Suprapubic skin (tissue), 4 donors: ENCODE measurements at places on chromosomes 3 and 15.
A peak's percentile ranks its signal among the peaks of the same experiment; 100 is the strongest.

GRCh38 chr15:62809968-62810260, 232.6 kb upstream of the TPM1 start:
- no peak for DNase-seq
- H3K36me3 ChIP-seq: peaks cover 33% of the 10 kb centered on the region
- no peak overlapping the region for H3K4me3 ChIP-seq
- no peaks in the 10 kb centered on the region for H3K27me3 ChIP-seq
- no peak overlapping the region for H3K27ac ChIP-seq
- no peaks in the 10 kb centered on the region for H3K4me1 ChIP-seq

- H3K4me3 ChIP-seq: no peak overlapping the region
- H3K27me3 ChIP-seq: peaks cover 3% of the 10 kb centered on the region
- no peaks in the 10 kb centered on the region for H3K4me1 ChIP-seq
- H3K36me3 ChIP-seq: no peaks in the 10 kb centered on the region
These were observed 66.1 kb upstream of the PFN2 start for GRCh38 chr3:150036780-150037179.

DNA sequence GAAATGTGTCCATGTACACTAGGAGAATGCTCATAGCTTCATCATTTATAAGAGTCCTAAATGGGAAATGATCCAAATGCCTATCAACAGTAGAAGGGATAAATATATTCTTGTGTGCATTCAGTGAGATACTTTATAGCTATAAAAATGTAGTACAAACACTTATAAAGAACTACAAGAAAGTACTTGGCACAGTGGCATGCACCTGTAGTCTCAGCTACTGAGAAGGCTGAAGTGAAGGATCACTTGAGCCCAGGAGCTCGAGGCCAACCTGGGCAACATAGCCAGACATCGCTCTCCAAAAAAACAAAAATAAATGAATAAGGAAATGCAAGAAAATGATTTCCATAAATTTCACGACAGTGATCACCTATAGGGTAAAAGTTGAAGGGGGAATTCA, 3.6 kb upstream of the FBXL2 start:
- peaks cover 12% of the 10 kb centered on the region for H3K4me1 ChIP-seq
- no peaks in the 10 kb centered on the region for H3K36me3 ChIP-seq
- H3K27me3 ChIP-seq: no peaks in the 10 kb centered on the region

DNA sequence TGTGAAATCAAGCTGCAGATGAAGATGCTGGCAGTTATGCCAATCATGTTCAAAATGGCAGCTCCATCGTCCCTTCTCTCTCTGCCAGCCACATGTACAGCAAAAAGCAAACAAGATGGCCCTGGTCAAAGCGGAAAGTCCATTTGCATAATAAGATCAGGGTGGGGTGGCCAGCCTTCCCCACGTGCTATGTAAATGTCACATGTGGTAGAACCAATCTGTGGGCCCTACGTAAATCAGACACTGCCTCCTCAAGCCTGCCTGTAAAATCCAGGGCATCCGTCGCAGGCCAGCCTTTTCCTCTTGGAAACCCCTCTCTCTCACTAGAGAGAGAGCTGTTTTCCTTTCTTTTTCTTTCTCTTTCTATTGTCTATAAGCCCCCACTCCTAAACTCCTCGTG, 243.5 kb upstream of the KBTBD8 start:
- peaks cover 3% of the 10 kb centered on the region for H3K4me1 ChIP-seq
- H3K27me3 ChIP-seq: no peaks in the 10 kb centered on the region
- no peak overlapping the region for H3K4me3 ChIP-seq
- no peaks in the 10 kb centered on the region for H3K36me3 ChIP-seq
- H3K27ac ChIP-seq: no peak overlapping the region

DNA sequence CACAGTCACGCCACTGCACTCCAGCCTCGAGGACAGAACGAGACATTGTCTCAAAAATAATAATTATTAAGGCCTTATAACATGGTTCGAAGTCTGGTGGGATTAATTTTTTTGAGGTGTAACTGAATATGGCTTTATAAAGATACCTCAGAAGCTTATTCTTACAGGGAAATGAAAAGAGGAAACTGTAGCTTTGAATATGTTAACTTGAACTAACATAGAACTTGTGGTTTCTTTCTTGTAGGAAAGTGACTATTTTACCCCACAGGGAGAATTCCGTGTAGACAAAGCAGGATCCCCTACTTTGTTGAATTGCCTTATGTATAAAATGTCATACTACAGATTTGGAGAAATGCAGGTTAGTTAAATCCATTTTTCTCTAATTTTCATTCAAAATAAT, 96.3 kb downstream of the STT3B start:
- no peaks in the 10 kb centered on the region for H3K27me3 ChIP-seq
- peaks cover 54% of the 10 kb centered on the region for H3K36me3 ChIP-seq
- no peak for DNase-seq

DNA sequence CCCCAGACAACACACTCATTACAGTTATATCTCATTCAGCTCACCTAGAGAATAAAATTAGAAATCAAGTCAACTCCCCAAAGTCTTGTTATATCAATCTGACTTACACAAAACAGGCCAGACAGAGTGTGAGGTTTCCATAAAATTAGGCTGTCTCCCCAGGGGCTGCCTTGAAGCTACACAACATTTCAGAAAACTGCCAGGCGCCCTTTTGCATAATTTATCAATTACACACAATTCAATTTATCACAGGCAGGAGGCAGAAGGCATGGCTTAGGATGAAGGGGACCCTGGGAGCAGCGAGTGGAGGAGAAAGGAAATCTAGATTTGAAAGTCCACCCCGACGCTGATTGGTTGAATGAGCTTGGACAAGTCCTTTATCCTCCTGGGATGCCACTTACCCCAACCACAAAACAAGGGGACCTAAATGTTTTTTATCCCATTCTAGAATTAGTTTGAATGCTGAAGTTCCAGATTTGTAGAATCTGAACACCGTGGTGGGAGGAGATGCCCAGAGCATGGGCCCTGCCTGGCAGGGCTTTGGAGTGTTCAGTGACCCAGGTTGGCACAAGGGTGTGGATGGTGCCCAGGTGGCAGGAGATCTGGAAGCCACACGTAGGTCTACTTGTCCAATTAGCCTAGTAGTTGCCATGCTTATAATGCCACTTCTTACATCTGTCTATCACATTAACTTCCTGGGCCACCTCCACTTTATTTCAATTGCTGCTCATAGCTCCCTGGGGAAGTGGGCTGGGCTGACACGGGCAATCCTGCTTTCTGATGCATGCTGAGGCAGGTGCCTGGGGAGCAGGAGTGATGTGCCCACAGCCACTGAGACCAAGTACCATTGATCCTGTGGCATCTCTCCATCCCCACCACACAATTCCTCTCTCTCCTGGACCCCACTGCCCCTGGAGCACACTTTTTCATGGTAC, 119.8 kb upstream of the TLE3 start:
- peaks cover 5% of the 10 kb centered on the region for H3K4me1 ChIP-seq
- H3K4me3 ChIP-seq: no peak overlapping the region
- peak; percentile 60 for DNase-seq
- no peak overlapping the region for H3K27ac ChIP-seq
- H3K27me3 ChIP-seq: no peaks in the 10 kb centered on the region
- H3K36me3 ChIP-seq: no peaks in the 10 kb centered on the region

GRCh38 chr15:58277333-58277732, 139.2 kb downstream of the AQP9 start:
- no peaks in the 10 kb centered on the region for H3K4me1 ChIP-seq
- no peak overlapping the region for H3K4me3 ChIP-seq
- no peaks in the 10 kb centered on the region for H3K36me3 ChIP-seq
- no peaks in the 10 kb centered on the region for H3K27me3 ChIP-seq
- H3K27ac ChIP-seq: no peak overlapping the region

- H3K4me1 ChIP-seq: no peaks in the 10 kb centered on the region
- H3K36me3 ChIP-seq: no peaks in the 10 kb centered on the region
- no peak overlapping the region for H3K27ac ChIP-seq
- no peak for DNase-seq
- no peak overlapping the region for H3K4me3 ChIP-seq
- no peaks in the 10 kb centered on the region for H3K27me3 ChIP-seq
These were observed 116.2 kb upstream of the LSAMP start for GRCh38 chr3:116561529-116561928.

GRCh38 chr3:65551945-65552344, 486.8 kb downstream of the MAGI1 start:
- peaks cover 14% of the 10 kb centered on the region for H3K4me1 ChIP-seq
- no peak overlapping the region for H3K4me3 ChIP-seq
- no peak for DNase-seq
- no peaks in the 10 kb centered on the region for H3K36me3 ChIP-seq
- H3K27ac ChIP-seq: no peak overlapping the region

GRCh38 chr3:128455786-128456748, 10.6 kb downstream of the DNAJB8 start:
- H3K4me3 ChIP-seq: no peak overlapping the region
- H3K27ac ChIP-seq: no peak overlapping the region
- no peaks in the 10 kb centered on the region for H3K4me1 ChIP-seq
- peaks cover 40% of the 10 kb centered on the region for H3K27me3 ChIP-seq
- DNase-seq: no peak

DNA sequence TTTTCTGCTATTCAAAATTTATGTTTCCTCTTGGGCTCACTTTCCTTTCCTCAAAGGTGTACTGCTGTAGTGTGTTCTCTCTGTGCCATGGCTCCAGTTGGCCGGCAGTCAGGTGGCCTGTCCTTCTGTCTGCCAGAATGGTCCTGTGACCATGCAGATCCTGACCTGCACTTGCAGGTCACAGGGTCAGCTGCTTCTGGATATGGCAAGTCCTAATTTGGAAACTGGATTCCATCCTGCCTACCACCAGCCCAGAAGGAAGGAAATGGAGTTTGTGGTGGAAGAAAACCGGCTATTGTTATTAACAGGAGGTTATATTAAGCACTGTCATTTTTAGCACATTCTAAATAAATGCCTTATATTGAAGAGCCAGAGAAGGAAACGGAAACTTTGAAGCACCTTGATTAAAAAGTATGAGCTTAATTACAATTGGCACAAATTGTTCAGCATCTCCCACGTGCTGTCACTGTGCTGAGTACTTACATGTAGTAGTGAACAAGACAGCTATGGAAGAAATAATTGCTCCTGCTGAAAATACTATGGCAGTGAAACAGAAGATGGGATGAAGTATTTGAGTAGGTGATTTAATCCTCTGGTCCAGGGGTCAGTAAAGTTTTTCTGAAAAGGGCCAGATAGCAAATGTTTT, 362.8 kb downstream of the PTPRG start:
- H3K36me3 ChIP-seq: no peaks in the 10 kb centered on the region
- no peak overlapping the region for H3K4me3 ChIP-seq
- H3K27me3 ChIP-seq: no peaks in the 10 kb centered on the region
- no peak for DNase-seq
- peaks cover 30% of the 10 kb centered on the region for H3K4me1 ChIP-seq
- H3K27ac ChIP-seq: no peak overlapping the region

DNA sequence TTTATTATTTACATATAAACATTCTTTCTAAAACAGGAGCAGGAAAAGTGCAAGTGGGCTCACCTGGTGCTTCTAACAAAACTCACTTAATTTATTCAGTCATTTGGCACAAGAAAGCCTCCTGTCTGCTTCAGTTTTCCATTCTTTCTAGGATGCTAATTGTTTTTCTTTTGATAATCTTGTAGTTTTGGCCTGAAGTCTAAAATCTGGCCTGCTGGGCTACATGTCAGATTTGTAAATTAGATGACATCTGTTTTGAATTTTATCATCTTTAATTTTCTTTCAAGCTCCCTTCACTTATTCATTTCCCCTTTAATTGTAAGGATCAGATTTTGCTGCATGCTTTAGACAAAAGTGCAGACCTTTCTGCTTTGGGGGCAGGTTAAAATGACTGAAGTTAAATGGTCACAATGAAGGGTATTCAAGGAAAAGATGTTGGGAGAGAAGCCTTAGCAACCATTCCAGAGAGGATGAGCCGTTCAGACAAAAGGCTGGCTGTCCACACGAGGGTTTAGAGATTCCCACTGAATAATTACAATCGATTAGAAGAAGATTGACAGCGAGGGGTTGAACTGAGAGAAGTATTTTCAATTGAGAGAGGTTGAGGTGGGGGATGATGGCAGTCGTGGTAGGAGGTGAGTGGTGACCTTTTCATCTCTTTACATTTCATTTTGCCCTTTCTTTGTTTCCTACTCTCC, 59.9 kb upstream of the PTX3 start:
- H3K4me3 ChIP-seq: no peak overlapping the region
- no peaks in the 10 kb centered on the region for H3K36me3 ChIP-seq
- no peaks in the 10 kb centered on the region for H3K4me1 ChIP-seq
- no peak overlapping the region for H3K27ac ChIP-seq
- no peak for DNase-seq
- H3K27me3 ChIP-seq: no peaks in the 10 kb centered on the region

DNA sequence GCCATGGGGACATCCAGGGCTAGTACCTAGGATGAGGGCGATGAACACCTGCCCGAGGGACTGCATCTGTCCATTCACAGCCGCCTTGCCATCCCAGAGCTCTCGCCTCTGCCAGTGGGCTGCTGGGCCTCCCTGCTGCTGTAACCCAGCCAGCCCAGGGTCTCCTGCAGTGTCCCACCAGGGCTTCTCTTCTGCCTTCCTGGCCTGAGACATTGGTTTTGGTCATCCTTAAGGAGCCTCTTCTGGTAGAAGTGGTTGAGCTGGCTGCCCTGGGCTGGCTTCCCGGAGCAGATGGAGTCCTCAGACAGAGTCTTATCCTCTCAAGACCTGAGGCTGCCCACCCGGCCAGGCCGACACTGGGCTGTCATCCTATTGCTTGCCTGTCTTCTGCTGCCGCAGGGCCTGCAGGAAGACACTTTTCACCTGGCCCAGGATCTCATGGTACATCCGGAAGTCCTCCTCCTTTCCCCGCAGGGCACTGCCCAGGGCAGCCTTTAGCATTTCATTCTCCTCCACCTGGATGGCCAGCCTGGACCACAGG, 6.1 kb upstream of the HHATL start:
- no peaks in the 10 kb centered on the region for H3K4me1 ChIP-seq
- peaks cover 3% of the 10 kb centered on the region for H3K27me3 ChIP-seq
- no peak overlapping the region for H3K27ac ChIP-seq
- DNase-seq: peak; percentile 61

GRCh38 chr15:80109388-80109787, 43.4 kb upstream of the FAH start:
- H3K36me3 ChIP-seq: no peaks in the 10 kb centered on the region
- no peak for DNase-seq
- H3K4me1 ChIP-seq: peaks cover 10% of the 10 kb centered on the region
- H3K27me3 ChIP-seq: no peaks in the 10 kb centered on the region
- no peak overlapping the region for H3K27ac ChIP-seq
- H3K4me3 ChIP-seq: no peak overlapping the region

GRCh38 chr15:33145447-33145846, 49.1 kb downstream of the FMN1 start:
- no peaks in the 10 kb centered on the region for H3K27me3 ChIP-seq
- no peaks in the 10 kb centered on the region for H3K36me3 ChIP-seq
- no peaks in the 10 kb centered on the region for H3K4me1 ChIP-seq
- no peak for DNase-seq
- no peak overlapping the region for H3K27ac ChIP-seq

GRCh38 chr3:115292131-115292530, 145.0 kb upstream of the ZBTB20 start:
- DNase-seq: no peak
- H3K4me1 ChIP-seq: no peaks in the 10 kb centered on the region
- no peaks in the 10 kb centered on the region for H3K36me3 ChIP-seq
- H3K27ac ChIP-seq: no peak overlapping the region
